ENCODE measurements at places on chromosomes 6 and 20.

DNA sequence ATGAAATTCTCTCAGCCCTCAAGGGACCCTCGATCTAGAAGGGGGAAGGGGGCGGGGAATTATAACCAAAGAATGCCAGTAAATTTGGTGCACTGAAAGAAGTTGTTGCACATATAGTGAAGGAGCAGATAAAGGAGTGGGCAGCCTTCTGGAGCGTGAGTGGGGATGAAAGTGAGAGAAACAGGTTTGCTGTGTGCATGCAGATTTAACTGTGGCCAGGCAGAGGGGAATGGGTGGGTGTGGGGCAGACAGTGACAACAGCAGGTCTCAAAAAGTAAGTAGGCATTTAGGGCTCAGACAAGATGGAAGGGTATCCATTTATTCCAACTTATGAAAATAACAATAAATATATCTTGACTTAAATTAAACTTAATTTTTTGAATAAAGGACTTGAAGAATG, 149.1 kb downstream of the KCNQ5 start:
- DNase-seq, result no peak

GRCh38 chr6:115583290-115583689, 477.4 kb downstream of the FRK start:
- no peak for DNase-seq

GRCh38 chr6:2007165-2007564, 238.2 kb downstream of the GMDS start:
- DNase-seq, result no peak

- no peak for DNase-seq
Measured at GRCh38 chr20:17749978-17750721, 50.4 kb downstream of the BANF2 start.

GRCh38 chr20:61251529-61252393, at the start of gene CDH4:
Gene CDH4 (plus strand): TSS chr20:61252261.
- DNase-seq, result no peak

DNA sequence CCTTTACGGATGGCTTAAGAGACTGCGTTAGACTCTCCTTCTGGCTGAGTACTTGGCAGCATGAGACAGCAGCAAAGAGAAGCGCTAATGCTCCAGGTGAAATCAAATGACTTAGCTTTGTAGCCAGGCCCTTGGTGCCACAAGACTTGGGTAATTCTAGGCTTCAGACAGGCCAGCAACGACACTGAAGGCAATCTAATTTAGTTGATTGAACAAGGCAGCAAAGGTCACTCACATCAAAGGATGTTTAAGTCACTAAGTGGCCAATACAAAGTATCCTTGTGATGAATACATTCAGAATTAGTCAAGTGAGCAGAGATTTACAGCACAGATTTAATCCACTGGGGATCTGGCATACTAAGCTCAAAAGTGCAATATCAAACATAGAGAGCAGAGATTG, 113.2 kb downstream of the FAM83B start:
- no peak for DNase-seq

- no peak for DNase-seq
Measured at GRCh38 chr6:108561742-108562502, 1.2 kb downstream of the FOXO3 start.
